ENCODE measurements at places on chromosomes 13 and 19.

DNA sequence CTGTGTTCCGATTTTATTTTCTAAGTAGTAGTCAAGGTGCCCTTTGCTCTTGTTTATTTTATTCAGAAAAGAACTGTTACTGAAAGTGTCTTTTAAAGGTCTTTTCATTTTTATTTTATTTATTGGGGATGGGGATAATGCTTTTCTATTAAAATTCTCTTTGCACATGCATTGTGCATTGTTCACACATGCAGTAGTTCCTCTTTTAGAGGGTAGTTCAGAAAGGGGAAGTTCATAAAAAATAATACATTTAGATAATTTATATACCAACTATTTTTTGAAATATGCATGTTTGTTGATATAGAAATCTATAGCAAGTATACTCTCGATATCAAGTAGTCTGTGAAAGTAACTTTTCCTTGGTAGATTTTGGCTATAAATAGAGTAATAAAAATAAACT, 3.5 kb downstream of the GPC5 start:
- no peak for DNase-seq

GRCh38 chr13:110290826-110291225, 16.1 kb downstream of the COL4A1 start:
- no peak for DNase-seq

DNA sequence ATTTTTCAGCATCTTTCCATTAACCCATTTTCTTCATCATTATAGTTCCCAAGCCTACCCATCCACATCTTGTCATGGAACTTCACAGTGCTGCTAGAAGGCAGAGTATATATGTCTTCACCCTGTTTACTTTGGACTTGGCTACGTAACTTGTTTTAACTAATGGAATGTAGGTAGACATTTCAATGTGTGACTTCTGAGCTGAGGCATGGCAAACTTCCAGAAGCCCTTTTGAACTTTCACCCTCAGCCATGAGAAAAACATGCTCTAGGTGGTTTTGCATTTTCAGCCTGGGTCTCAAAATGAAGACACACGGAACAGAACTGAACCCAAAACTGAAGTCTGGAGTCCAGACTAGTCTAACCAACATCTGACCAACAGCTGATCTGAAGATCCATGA, 3.2 kb downstream of the TEX30 start:
- no peak for DNase-seq

GRCh38 chr13:42762917-42763316, 18.5 kb upstream of the FAM216B start:
- peak; percentile 93 for DNase-seq

DNA sequence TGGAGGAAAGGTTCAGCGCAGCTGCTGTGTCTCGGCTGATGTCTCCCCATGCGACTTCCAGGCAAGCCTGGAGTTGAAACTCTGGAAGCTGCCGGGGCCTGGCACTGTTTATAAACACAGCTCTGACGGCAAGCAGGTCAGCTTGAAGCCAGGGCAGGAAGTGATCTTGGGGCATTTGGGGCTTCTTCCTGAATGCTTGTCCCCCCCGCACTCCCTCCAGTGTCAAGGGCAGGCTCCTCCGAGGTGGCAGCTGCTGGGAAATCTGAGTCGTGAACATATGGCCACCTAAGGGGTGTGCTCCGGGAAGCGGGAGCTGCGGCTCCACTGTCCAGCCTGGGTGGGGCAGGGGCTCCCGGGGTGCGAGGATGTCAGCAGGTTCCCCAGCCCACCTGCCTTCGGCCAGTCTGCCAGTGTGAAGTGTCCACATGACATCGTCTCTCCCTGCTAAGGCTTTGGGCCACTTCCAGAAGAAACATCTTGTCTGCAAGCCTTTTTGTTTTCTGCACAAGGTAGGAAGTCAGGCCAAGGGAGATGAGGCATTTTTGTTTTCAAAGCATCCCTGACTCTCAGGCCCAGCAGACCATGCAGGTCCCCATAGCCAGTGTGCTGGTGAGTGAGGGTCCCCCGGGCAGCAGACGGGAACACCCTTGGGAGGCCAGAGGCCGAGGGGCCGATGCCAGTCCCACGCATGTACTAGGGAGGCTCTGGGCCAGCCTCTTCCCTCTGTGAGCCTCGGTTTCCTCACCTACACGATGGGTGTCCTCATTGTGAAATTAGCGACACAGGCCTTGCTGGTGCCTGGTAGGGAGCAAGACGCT, 2.7 kb downstream of the PIAS4 start:
- no peak for DNase-seq

DNA sequence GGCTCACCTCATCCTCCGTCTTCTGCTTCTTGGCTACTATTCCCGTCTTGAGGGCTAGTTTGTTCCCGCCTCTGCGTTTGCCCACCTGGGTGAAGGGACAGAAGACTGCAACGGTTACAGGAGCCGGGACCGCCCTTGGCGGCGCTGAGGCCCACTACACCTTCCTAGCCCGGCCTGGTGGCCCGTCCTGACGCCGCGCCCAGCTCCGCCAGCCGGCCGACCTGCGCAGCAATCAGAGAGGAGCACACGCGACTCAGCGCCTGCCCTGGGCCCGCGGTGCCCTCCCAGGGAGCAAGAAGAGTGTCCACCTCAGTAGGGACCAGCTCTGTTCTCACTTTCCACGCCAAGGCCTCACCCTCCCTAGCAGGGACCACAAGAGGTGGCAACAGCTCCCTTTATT, 3.1 kb downstream of the TRIR start:
- DNase-seq: no peak

DNA sequence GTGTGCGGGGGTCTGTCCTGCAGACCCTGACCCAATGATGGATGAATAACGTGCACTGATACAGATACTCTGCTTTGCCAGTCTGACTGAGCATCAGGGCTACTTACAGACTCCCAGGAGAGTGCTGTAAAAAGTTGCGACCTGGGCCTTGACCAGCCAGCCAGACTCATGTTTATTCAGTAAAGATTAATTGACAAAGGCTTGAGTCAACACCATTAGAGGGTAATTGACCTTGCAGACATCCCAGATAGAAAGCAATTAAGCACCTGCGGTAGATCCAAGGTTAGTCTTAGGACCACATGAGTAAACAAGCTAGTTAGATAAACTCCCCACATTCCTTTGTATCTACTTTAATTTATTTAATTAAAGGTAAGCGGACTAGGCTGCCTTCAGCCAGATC, 10.4 kb downstream of the NUDT19 start:
- no peak for DNase-seq

- DNase-seq: peak; percentile 13
These were observed 5.2 kb downstream of the SPATA13 start for GRCh38 chr13:24165746-24166145.

GRCh38 chr13:37598597-37598996, at the start of gene POSTN:
Gene POSTN (minus strand): TSS chr13:37598768. CDS start chr13:37598726, 42 bp downstream.
- DNase-seq: peak; percentile 29

GRCh38 chr13:20264271-20265018, 32.3 kb upstream of the GJB6 start:
- DNase-seq: no peak

DNA sequence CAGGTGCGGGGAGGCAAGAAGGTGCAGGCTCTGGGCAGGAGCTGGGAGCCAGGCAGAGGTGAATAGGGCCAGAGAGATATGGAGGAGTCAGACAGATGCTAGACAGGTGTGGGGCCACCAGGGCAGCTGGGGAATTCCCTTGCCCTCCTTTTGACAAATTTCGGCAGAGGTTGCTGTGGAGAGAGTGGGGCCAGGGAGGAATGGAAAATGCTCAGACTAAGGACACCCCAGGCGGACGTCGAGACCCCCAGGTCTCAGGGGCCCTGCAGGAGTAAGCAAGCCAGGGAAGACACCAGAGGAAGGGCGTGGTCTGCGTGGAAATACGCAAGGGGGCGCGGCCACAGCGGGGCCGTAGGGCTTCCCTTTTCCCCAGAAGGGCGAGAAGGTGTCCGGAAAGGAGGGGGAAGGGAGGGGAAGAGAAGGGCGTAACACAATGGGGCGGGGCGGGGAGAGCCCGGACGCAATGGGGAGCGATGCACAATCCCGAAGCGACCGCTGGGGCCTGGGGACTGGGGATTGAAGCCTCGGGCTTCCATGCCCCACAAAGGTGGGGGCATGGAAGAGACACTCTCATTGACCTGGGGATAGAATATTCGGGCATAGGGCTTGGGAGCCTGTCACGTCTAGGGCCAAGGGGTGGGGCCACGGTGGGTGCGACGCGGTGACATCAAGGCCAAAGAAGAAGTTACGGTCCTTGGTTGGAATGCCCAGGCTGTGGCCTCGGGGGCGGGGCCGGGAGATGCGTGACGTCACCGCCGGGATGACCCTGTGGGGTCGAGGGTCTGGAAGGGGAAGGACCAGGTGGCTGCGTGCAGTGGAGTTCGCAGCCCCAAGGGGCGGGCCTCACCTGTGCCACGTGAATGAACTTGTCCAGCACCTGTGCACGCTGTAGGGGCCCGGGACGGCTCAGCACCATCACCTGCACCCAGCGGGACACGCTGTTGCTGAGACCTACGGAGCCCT, 8.2 kb downstream of the RASGRP4 start:
- no peak for DNase-seq

DNA sequence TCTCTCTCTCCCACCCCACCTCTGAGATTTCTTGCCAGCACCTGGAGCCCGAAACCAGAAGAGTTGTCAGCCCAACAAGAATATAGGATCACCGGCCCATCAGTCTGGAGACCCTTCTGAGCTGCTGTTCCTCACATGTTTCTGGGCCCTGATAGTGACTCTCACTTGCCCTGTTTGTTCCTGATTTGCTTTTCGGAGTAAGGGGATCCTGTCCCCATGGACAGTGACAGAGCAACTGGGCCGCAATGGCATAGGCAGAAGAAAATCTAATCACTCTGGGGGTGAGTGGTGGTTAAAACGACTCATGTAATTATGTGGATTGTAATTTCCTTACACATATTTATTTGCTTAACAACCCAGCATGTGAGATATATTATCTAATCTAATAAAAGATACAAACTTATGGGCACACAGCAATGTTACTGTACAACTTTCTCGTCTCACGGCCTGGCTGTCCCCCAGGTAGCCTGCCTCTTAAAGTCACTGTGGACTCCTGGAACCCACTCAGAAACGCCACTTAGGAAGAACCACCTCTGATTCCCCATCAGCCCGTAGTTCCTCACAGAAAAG, 663 bp upstream of the SMAD9 start:
- DNase-seq: no peak

- no peak for DNase-seq
These were observed 53.2 kb downstream of the C13orf42 start for GRCh38 chr13:51057906-51058305.

DNA sequence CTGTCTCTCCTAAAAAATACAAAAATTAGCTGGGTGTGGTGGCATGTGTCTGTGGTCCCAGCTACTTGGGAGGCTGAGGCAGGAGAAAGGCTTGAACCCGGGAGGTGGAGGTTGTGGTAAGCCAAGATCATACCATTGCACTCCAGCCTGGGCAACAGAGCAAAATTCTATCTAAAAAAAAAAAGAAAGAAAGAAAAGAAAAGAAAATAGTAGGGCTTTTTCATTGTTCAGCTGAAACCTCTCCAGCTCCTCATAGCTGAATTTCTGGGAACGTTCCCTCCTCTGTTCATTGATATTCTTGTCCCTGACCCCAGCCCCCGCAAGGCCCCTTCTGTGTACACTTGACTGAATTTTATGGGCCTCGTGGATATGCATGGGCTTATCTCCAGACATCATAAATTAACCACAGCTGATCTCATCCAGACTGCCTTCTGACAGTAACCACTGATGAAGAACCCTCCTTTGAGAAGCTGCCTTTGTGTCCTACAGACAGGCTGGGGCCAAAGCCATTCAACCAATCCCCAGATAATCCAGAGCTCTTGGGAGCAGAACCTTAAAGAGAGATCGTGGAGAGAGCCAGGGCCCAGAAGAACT, at the start of gene ELSPBP1:
ELSPBP1 (plus strand) TSS at position 424 of the 594 bp plus-strand sequence. CDS start 14,036 bp downstream, outside the sequence.
- no peak for DNase-seq

GRCh38 chr13:42211704-42212464, 60.1 kb upstream of the AKAP11 start:
- DNase-seq: peak; percentile 61

DNA sequence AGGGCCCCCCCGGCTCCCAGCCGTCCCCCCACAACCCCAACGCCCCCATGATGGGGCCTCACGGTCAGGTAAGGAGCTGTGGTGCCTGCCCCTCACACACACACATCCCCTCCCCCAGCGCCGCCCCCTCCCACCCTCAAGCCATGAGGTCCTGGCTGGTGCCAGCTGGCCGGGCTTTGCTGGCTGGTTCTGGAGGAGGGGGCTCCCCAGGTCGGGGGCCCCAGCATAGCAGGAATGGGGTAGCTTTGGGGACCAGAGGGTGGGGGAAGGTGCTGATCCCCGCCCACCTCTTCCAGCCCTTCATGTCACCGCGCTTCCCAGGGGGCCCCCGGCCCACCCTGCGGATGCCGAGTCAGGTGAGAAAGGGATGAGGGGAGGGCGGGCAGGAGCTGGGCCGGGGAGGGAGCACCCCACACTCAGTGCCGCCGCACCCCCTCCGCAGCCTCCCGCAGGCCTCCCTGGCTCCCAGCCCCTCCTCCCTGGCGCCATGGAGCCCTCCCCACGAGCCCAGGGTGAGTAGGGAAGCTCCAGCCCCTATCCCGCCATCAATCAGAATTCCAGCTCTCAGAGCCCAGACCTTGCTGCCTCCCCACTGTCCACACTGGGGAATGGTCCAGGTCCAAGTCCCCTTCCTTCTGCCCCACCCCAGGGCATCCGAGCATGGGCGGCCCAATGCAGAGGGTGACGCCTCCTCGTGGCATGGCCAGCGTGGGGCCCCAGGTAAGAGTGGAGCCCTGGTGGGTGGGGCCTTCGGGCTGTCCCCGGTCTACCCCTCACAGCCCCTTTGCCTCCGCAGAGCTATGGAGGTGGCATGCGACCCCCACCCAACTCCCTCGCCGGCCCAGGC, 6.4 kb downstream of the ISYNA1 start:
- DNase-seq: no peak

GRCh38 chr13:27280009-27280656, 9.5 kb downstream of the RASL11A start:
- DNase-seq: no peak

DNA sequence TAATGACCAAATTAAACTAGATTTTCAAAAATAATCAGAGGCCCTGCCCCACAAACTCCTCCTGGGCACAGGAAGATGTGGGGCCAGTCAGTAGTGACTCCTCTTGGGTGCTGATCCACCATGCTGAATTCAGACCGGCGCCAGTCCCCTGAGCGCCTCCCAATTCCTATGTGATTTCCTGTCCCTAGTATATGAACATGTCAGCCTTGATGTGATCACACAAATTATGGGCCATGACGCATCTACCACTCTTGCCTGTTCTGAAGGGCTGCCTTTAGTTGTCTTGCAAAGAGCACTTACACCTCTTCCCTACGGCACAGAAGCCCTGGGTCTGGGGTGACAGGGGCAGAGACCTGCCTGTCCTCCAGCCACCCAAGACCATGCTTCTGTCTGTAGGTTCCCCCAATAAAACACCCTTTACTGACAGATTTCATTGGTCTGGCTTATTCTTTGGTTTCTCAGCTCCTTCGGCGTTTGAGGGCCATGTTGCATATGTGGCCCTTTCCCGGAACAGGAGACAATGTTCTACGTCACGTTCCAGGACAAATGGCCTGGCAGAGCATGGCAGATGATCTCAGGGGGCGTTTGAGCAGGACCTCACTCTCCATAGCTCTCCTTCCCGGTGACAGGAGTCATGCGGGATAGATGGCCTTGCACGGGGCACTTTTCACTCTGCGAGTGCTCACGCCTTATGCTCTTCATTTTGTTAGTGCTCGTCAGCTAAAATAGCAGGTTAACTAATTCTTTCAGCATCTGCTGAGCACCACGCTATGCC, 5.6 kb upstream of the ATP11A start:
- no peak for DNase-seq

GRCh38 chr19:52115526-52116053, 20.0 kb upstream of the ZNF841 start:
- DNase-seq: no peak

GRCh38 chr19:49421039-49421877, 2.0 kb downstream of the PTH2 start:
- peak; percentile 49 for DNase-seq

GRCh38 chr19:40252395-40252794, 25.9 kb upstream of the CCNP start:
- DNase-seq: no peak

Data from brain microvascular endothelial cell (primary cell).